Fibroblast of skin of left biceps (primary cell): ENCODE measurements at places on chromosomes 1 and 21.

GRCh38 chr1:192703283-192704206 lies 67.6 kb downstream of the RGS13 start:
- no peak for DNase-seq

GRCh38 chr21:33036430-33037162 lies 10.9 kb downstream of the OLIG2 start:
- DNase-seq = no peak

GRCh38 chr1:95117207-95118066 lies at the start of gene TLCD4:
TSS of gene TLCD4 (plus strand) at chr1:95117355. CDS start at chr1:95143902, 26,547 bp downstream.
- no peak for DNase-seq

- DNase-seq = no peak
Observed at GRCh38 chr1:23421753-23422240, 2.8 kb downstream of the TCEA3 start.

DNA sequence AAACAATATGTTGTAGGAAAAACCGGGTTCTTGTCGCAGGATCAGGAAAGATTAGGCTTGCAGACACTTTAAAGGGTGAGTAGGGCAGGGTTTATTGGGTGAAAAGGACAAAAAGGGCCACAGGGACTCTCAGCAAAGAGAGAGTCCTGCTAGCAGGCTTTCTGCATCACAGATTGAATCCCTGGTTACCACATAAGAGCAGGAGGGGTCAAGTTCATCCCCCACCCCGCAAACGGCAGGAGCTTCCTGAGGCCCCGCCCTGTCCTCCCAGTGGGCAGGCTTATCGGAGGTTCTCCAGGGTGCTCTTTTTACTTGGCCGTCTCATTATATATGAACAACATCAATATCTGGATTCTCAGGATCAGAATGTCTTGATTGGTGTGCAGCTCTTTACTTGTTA lies 47.7 kb downstream of the SYCP1 start:
- DNase-seq = no peak

DNA sequence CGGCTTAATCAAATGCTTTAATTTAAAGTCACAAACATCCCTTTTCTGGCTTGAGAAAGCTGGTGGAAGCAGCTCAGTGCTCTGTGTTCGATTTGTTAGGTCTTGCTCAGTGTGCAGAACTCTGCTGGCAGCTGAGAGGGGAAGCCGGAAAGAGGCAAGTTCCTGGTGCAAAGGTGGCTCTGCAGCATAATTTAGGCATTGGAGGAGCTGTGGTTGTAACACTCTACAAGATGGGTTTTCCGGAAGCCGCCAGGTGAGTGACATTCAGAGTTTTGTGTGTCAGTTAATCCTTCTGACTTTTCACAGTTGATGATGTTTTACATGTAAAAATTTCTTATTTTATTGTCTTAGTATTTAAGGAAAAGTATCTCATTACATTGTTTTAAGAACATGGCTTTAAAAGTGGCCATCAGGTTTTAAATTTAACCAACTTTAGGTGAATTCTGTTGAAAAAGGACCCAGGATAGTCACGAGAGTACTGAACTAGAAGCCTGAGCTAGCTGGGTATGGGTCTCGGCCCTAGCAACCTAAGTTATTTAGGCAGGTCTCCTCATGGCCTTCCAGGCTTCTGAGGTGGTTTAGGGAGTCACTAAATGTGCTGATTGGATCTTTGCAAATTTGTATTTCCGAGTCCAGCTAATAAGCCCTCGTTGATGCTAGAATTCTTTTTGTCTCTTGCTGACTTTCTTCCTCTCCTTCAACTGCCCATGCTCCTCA lies 47.1 kb upstream of the PODN start:
- DNase-seq = peak; percentile 65
